Right renal pelvis (tissue), 4 donors: ENCODE measurements at places on chromosomes 13 and 19. TPM values are rescaled to one million over a fixed set of nuclear protein-coding genes. Genes with fewer than 3 reads are reported as not detected.

The OR7C1 gene
- 0.21 TPM for polyA plus RNA-seq

The COL4A1 gene
- polyA plus RNA-seq, result 657 TPM

The SLITRK5 gene
- 1.7 TPM for polyA plus RNA-seq

The ERICH4 gene
- 4.4 TPM for polyA plus RNA-seq

The EPN1 gene
- 90.2 TPM for polyA plus RNA-seq

The LHB gene
- 0.26 TPM for polyA plus RNA-seq

The KLK13 gene
- 0.55 TPM for polyA plus RNA-seq

The IL12RB1 gene
- 0.13 TPM for polyA plus RNA-seq

The FBXO27 gene
- 7.2 TPM for polyA plus RNA-seq

The PRX gene
- 12.0 TPM for polyA plus RNA-seq

The CCDC122 gene
- 11.7 TPM for polyA plus RNA-seq

The SIGLEC8 gene
- 0.08 TPM for polyA plus RNA-seq

The MED16 gene
- polyA plus RNA-seq, result 70.8 TPM

The GRIK5 gene
- 26.9 TPM for polyA plus RNA-seq

The PTPRH gene
- polyA plus RNA-seq, result 0.27 TPM

The PLEKHF1 gene
- 1.5 TPM for polyA plus RNA-seq

The SMIM7 gene
- 112 TPM for polyA plus RNA-seq

The PSG6 gene
- polyA plus RNA-seq, result 0.15 TPM

The MAMSTR gene
- polyA plus RNA-seq, result 6.8 TPM
